MCF 10A (cell line): ENCODE measurements at places on chromosomes 12 and 14. TPM values are rescaled to one million over a fixed set of nuclear protein-coding genes. Genes with fewer than 3 reads are reported as not detected.

GRCh38 chr12:47317175-47317915, 237.6 kb upstream of the AMIGO2 start:
- DNase-seq: no peak

GRCh38 chr12:92073094-92073493, 72.6 kb downstream of the BTG1 start:
- no peak for DNase-seq

GRCh38 chr12:63021116-63021515, 86.2 kb upstream of the PPM1H start:
- DNase-seq: no peak

Gene SERPINA9
- not detected in 2 replicates for total RNA-seq

- no peak for DNase-seq
Measured at GRCh38 chr14:33332497-33332896, 393.8 kb downstream of the NPAS3 start.
